ENCODE measurements at places on chromosomes 11 and 22.

- DNase-seq: no peak
Observed at GRCh38 chr11:9150926-9151325, 59.5 kb upstream of the SCUBE2 start.

GRCh38 chr11:15863411-15863810, 492.9 kb downstream of the SOX6 start:
- no peak for DNase-seq

DNA sequence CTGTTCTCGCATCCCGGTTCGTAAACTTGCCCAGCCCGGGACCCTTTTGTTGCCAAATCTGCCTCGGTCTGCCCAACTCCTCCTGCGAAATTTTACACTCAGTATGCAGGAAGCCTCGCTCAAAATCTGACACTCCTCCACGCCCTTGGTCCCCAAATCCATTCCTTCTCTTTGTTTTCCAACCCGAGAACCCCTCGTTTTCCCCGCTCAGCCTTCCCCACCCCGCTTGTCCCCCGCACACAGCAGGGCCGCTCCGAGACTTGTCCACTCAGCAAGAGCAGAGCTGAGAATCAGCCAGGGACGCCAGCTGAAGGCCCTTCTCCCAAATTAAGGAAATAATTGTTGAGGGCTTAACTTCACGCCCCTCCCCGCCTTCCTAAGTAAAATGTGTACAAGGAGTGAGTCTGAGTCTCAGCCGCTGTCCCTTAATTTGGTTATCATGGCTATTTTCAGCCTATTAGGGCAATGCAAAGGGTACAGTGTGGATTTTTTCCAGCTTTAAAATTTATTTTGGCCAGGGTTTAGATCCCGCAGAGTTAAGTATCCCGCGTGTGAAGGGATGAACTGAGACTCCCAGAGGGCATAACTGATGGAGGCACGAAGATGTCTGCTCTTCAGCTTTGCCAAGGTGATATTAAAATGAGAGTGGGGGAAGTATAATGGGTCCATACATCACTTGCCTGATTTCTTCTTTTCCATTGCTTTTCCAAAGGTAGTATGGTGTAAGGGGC, 581 bp upstream of the FBXO3 start:
- DNase-seq: no peak

DNA sequence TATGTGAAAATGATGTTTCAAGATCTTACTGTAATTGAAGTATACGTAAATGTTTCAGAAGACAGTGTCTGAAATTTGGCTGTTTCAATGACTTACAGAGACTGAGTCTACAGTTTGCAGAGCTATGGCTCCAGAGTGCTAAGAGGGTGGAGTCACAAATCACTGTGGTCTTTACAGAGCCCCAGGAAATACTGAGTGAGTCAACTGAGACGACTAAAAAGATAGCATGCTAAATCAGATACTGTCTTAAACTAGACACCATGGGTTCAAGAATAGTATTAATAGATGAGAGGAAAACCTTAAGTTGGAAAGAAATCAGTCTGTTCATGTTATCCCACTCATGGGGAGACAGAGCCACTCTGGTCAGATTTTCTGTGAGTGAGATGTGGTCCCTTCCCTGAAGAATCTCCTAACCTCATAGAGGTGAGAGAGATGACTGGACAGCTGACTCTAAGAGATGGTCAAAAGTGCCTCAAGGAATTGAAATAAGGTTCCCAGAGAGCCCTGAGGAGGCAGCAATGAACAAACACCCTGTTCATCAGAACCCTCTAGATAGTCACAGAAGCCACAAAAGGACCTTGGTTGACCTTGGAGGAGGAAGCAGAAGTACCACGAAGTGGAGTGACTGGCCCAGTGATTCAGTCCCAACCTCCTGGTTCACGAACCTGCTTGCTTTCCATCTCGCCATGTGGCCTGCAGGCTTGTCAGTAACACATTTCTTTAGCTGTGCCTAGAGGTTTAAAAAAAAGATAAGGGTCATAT, 30.2 kb downstream of the C11orf91 start:
- no peak for DNase-seq

GRCh38 chr11:8886322-8886721, 24.7 kb upstream of the AKIP1 start:
- DNase-seq: no peak

DNA sequence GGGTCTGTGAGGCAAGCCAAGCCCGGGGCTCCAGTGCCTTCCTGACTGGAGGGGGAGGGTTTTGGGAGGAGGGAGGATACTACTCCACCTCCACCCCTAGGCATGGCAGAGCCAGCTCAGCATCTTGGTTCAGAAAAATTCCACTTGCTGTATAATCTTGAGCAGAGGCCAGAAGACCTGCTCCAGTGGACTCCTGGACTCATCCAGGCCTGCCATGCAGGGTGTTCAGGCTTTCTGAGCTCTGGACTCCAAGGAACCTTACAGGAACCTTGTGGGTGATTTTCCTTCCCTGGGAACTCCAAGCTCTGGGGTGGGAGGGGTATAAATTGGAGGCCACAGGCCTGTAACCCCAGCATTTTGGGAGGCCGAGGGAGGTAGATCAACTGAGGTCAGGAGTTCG, 9.4 kb downstream of the CSDC2 start:
- no peak for DNase-seq

- no peak for DNase-seq
Observed at GRCh38 chr11:748007-748359, 719 bp downstream of the TALDO1 start.

GRCh38 chr11:133790995-133791394, 54.3 kb downstream of the SPATA19 start:
- no peak for DNase-seq

GRCh38 chr11:12989428-12990161, 19.5 kb upstream of the RASSF10 start:
- DNase-seq: no peak

DNA sequence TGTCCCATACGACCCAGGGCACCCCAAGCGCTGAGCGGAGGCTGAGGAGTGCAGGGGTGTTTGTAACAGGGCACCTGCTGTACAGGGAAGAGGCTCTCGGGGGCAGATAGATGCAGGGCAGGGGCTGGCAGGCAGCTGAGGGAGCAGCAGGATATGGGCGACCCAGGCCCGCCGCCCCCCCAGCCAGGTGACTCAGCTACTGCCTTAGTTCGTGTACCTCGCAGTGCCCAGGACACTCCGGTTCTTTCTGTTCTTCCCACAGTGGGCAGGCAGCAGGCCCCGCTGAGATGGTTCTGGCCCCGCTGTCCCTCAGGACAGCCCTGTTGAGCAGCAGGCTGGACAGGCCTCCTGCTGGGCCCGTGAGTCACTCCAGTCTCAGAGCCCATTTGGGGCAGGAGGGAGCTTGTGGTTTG, 16.2 kb downstream of the PHLDA2 start:
- DNase-seq: no peak

DNA sequence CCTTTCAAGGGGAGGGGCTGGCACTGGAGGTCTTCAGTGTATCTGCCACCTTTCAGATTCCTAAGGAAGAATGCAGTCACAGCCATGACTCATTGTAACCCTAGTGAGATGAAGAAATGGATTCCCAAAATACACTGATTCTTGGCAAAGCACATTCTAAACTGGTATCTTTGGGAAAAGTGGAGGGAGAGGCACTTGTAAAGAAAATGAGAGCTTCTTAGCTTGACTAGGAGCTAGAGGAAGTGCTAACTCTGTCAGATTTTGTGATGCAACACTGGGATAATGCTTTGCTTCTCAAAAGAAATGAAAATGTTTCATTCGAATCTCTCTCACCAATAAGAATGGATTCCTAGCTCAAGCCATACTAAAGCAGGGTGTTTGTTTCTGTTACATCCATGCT, 14.3 kb downstream of the NRIP3 start:
- DNase-seq: no peak

DNA sequence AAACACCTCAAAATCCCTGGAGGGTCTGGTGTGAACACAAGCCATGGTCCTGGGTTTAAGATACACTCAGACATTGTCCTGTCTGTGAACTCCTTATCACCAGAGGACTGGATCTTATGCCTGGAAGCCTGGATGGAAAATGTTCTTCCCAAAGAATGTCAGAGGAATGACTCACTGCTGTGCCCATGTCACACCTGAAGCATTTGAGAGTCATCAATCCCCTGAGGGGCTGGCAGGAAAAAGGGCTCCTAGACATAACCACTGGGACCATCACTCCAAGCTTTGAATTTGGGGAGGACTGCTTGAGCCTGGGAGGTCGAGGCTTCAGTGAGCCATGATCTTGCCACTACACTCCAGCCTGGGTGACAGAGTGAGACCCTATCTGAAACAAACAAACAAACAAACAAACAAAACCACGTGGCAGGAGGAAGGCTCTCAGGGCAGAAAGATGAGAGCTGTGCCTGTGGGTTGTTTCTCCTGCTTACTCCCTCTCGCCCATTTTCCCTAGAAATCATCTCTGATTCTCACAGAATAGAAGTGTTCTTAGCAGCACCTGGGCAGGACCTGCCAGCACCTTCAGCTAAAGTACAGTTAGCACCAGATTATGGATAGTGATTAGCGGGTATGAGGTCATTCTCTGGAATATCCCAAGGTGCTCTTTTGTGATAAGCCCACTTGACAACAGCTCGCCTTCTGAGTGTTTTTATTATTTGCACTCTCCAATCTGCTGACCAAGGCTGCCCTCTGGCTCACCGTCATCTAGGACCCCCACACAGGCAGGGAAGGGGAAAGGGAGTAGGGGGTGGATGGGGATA, 11.9 kb upstream of the PRG2 start:
- no peak for DNase-seq

- no peak for DNase-seq
Observed at GRCh38 chr11:94169516-94169915, 40.9 kb downstream of the PANX1 start.

GRCh38 chr22:29769723-29770321, 2.7 kb downstream of the UQCR10 start:
- DNase-seq: no peak
